ENCODE measurements at places on chromosomes 2 and 18. TPM values are rescaled to one million over a fixed set of nuclear protein-coding genes. Genes with fewer than 3 reads are reported as not detected.

MSH2 gene
- 255 TPM for total RNA-seq

DSG3 gene
- not detected for total RNA-seq

ZNF519 gene
- total RNA-seq, result 9.5 TPM

GRCh38 chr2:111994042-111994441 lies 61.0 kb upstream of the TMEM87B start:
- no peak for DNase-seq

DNA sequence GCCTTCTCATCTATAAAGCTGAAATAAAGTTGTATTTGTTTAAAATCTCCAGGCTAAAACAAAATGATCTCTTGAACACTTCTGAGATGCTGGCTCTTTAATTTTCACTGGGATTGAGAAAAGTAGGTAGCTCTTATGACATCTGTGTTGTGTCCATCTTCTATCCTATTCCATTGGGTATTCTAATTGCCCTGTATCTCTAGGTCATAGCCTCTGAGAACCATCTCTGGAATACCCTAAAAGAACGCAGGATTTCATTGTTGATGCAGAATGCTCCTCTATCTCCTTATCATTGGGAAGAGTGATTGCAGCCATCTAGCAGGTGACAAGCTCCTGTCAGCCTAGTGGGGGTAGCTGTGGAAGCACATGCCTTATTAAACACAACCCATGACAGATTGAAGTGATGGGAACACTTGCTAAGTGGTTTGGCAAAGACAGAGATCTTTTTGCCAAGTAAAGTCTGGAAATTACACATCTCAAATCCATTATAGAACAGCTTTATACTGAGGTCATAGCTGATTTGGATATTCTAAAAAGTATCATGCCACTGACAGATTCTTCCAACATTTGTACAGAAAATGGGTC lies 178.2 kb downstream of the TDRD15 start:
- DNase-seq, result no peak
